ENCODE measurements at places on chromosomes 13 and 19. TPM values are rescaled to one million over a fixed set of nuclear protein-coding genes. Genes with fewer than 3 reads are reported as not detected.

The LAIR1 gene
- total RNA-seq = 3.1 TPM

The SHISA7 gene
- total RNA-seq = not detected

The LRRC63 gene
- 0.13 TPM for total RNA-seq

The CCDC169 gene
- total RNA-seq = 4.0 TPM

The EPS8L1 gene
- total RNA-seq = 63.4 TPM

The SPATA13 gene
- 95.4 TPM for total RNA-seq

The PABPC3 gene
- not detected for total RNA-seq

The ACER1 gene
- not detected for total RNA-seq

The ATP8A2 gene
- total RNA-seq = 0.25 TPM

The SHC2 gene
- 31.5 TPM for total RNA-seq
